ENCODE measurements at places on chromosomes 5 and 9. TPM values are rescaled to one million over a fixed set of nuclear protein-coding genes. Genes with fewer than 3 reads are reported as not detected.

- DNase-seq = no peak
- H3K27ac ChIP-seq = no peak overlapping the region
- peaks cover 11% of the 10 kb centered on the region for H3K36me3 ChIP-seq
- no peaks in the 10 kb centered on the region for H3K4me1 ChIP-seq
- H3K4me3 ChIP-seq = no peak overlapping the region
Observed at GRCh38 chr5:72301557-72301956, 18.5 kb downstream of the MRPS27 start.

DNA sequence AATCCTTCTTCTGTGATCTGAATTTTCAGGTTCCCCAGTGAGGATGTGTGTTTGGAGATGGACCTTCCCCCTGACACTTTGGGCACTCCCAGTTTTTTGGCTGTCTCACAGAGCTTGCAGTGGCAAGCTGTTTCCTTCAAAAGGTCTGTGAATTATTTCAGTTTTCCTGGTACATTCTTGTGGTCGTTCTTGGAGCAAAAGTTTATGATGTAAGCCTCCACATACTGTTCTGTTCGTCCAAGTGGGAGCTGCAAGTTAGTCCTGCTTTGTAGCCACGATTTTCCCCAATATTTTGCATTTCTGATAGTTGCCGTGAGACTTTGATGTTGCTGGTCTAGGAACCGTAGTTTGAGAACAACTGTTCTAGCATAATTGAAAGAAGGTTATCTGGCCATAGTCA, 88.3 kb downstream of the MTAP start:
- no peaks in the 10 kb centered on the region for H3K4me1 ChIP-seq
- no peak overlapping the region for H3K27ac ChIP-seq
- H3K27me3 ChIP-seq = no peaks in the 10 kb centered on the region
- H3K36me3 ChIP-seq = no peaks in the 10 kb centered on the region
- no peak for DNase-seq
- H3K4me3 ChIP-seq = no peak overlapping the region

DNA sequence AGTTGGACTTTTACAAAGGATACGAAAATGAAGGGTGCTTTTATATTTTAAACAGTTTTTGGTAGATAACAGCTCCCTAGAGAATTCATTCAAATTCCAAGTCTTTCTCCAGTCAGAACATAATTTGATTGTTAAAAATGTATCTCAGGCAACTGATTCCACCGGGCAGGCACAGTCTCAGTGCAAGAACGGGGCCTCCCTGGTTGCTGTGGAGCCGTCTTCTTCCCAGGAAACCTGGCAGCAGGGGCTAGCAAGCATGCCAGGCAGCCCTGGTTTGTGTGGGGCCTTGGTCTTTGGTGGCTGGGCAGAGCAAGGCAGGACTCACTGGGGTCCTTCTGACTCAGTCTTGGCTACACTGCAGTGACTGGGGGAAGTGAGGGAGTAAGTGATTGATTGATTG, 143.5 kb downstream of the NXNL2 start:
- no peak overlapping the region for H3K27ac ChIP-seq
- no peak overlapping the region for H3K4me3 ChIP-seq
- no peak for DNase-seq
- no peaks in the 10 kb centered on the region for H3K27me3 ChIP-seq
- H3K36me3 ChIP-seq = no peaks in the 10 kb centered on the region

- DNase-seq = no peak
- H3K36me3 ChIP-seq = no peaks in the 10 kb centered on the region
- H3K27ac ChIP-seq = no peak overlapping the region
- no peaks in the 10 kb centered on the region for H3K4me1 ChIP-seq
- no peak overlapping the region for H3K4me3 ChIP-seq
Observed at GRCh38 chr5:2383698-2384065, 367.8 kb downstream of the IRX2 start.

The WDR38 gene
- not detected for total RNA-seq

The PCDHA9 gene
- total RNA-seq = 0.15 TPM

DNA sequence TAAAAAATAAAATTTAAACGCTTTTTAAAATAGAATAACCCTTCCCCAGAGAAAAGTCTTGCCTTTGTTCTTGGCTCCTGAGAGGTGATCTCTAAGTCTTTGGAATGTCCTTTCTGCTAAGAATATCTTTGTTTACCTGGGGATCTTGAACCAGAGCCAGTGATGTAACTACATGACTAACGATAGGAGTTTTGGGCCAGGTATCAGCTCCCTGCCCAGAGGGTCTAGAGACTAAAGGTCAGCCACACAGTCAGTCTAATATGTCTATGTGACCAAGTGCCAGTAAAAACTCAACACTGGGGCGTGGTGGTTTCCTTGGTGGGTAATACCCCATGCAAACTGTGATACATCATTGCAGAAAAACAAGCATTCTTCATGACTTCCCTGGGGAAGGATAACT, 1351.9 kb upstream of the C9orf72 start:
- H3K36me3 ChIP-seq = no peaks in the 10 kb centered on the region
- H3K4me1 ChIP-seq = no peaks in the 10 kb centered on the region
- no peak for DNase-seq
- H3K27me3 ChIP-seq = no peaks in the 10 kb centered on the region
- H3K27ac ChIP-seq = no peak overlapping the region

DNA sequence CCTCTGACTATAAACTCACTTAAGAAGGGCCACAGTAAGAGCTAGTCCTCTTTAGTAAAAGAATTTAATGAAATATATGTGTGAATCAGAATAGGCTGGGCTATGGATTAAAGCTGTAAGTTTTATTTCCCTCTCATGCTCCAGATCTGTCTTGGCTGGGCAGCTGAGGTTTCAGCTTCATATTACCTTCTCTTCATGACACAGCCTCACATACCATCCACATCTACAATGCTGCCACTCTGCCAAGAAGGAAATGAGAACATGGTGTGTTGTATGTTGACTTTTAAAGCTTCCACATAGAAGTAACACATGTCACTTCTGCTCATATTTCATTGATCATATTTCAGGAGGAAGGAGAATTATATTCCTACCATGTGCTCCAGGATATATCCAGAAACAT, 776.0 kb upstream of the ACO1 start:
- no peak for DNase-seq
- no peaks in the 10 kb centered on the region for H3K36me3 ChIP-seq
- no peak overlapping the region for H3K4me3 ChIP-seq

GRCh38 chr9:124363326-124364096, 51.7 kb downstream of the PSMB7 start:
- no peaks in the 10 kb centered on the region for H3K27me3 ChIP-seq
- no peak for DNase-seq
- peaks cover 27% of the 10 kb centered on the region for H3K36me3 ChIP-seq
- peaks cover 19% of the 10 kb centered on the region for H3K4me1 ChIP-seq

DNA sequence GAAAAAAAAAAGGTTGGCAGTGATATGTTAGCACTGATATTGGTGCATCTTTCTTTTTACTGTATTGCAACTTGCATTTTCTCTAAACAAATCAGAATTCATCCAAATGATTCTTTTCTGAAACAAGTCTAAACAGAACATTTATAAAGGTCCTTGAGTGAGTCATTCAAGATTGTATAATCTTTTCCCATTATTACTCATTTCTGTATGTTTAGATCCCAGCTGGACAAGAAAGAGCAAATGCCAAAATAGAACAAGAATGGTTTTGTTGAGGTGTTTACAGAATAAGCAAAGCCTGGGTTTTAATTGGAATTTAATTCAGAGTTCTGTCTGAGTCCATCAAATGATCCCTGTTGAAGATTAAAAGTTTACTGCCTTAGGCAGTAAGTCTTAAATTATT, 112.3 kb downstream of the VCAN start:
- H3K4me3 ChIP-seq = no peak overlapping the region
- peaks cover 4% of the 10 kb centered on the region for H3K36me3 ChIP-seq
- H3K27ac ChIP-seq = no peak overlapping the region

DNA sequence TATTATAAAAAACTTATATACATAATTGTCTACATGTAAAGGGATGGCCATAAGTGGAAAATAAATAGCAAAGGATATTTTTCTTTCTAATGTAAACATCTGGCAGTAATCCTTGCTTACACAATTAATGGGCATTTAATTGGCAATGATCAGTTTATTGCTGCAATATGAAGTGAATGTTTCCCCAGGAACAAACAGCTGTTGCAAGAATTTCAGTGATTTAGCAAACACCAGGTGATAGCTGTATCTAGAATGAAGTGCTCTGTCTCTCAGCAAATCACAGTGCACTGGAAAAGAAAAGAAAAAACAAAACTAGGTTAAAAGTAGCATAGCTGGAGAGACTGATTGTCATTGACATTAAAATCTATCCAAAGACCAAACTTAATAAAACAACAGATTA, 594.5 kb upstream of the ARRDC3 start:
- no peaks in the 10 kb centered on the region for H3K27me3 ChIP-seq
- no peak for DNase-seq
- no peaks in the 10 kb centered on the region for H3K36me3 ChIP-seq
- no peak overlapping the region for H3K4me3 ChIP-seq
- no peaks in the 10 kb centered on the region for H3K4me1 ChIP-seq

GRCh38 chr9:70749066-70749465, 334.6 kb upstream of the KLF9 start:
- no peak overlapping the region for H3K4me3 ChIP-seq
- no peak for DNase-seq
- no peak overlapping the region for H3K27ac ChIP-seq
- no peaks in the 10 kb centered on the region for H3K4me1 ChIP-seq

GRCh38 chr5:57745029-57745428, 262.4 kb upstream of the ACTBL2 start:
- H3K27me3 ChIP-seq = no peaks in the 10 kb centered on the region
- no peaks in the 10 kb centered on the region for H3K4me1 ChIP-seq
- no peaks in the 10 kb centered on the region for H3K36me3 ChIP-seq
- H3K27ac ChIP-seq = no peak overlapping the region
- no peak overlapping the region for H3K4me3 ChIP-seq
